ENCODE measurements at places on chromosomes 3 and 15.

DNA sequence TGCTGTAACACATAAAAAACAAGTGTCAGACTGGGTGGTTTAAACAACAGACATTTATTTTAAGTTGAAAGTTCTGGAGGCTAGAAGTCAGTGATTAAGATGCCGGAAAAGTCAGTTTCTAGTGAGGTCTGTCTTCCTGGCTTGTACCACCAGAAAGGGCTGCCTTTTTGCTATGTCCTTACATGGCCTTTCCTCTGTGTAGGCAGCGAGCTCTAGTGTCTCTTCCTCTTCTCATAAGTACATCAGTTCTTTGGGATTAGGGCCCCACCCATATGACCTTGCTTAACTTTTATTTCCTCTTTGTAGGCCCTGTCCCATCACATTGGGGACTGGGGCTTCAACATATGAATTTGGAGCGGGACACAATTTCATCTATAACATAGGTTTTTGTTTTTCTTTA, 128.0 kb downstream of the BBX start:
- DNase-seq = no peak

DNA sequence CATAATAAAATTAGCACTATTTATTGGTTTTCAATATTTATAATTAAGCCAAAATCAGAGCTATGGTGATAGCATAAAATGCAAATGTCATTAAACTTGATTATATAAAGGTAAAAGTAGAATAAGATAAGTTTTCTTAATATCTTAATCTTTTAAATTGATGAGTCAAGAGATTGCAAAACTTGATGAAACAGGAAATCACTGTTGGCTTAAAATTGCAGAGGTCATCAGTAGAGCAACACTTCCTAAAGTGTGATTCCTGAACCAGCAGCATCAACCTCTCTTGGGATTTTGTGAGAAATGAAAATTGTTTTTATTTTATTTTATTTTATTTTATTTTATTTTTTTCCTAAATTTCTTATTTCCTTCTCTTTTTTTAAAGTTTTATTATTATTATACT, 226.4 kb upstream of the CTDSPL start:
- DNase-seq = no peak

DNA sequence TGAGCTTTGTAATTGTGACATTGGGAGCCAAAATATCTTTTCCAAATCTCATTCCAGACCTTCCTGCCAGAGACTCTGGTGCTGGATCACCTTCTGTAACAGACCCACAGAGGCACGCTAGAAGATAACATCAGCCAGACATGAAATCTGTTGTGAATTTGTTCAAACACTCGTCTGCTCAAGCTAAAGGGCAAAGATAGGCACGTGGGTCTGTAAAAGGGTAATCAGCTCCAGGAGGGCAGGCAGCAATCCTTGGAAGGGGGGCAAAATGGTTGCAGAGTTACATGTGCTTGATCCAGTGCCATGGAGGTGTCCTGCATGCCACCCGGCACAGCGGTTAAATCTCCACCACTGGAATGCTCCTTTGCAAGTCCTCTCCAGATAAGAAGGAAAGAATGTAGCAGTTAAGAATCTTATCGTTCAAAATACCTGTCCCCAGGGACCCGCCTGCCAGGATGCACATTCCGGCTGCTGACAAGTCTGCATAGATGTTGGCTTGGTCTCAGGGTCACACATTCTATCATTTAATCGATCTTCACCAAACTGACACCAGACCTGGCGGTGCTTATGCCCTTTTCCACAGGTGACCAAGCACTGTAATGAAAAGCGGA, 74.8 kb downstream of the ADAMTS9 start:
- no peak for DNase-seq

DNA sequence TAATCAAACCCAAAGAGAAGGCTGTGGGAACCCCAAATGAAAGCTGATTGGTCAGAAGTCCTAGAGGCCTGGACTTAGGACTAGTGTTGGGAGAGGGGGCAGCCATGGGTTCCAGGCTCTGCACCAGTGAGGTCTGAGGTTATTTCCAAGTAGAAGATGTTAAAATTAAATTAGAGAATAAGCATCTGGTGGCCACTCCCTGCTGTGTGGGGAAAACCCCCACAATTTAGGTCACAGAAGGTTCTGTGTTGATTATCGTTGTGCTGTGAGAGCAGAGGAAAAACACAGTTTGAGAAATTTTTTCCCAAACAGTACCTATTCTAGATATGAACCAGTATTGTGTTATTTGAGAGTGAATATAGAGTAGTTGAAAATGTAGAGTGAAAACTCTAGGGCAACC, 53.9 kb upstream of the NSMCE3 start:
- no peak for DNase-seq

DNA sequence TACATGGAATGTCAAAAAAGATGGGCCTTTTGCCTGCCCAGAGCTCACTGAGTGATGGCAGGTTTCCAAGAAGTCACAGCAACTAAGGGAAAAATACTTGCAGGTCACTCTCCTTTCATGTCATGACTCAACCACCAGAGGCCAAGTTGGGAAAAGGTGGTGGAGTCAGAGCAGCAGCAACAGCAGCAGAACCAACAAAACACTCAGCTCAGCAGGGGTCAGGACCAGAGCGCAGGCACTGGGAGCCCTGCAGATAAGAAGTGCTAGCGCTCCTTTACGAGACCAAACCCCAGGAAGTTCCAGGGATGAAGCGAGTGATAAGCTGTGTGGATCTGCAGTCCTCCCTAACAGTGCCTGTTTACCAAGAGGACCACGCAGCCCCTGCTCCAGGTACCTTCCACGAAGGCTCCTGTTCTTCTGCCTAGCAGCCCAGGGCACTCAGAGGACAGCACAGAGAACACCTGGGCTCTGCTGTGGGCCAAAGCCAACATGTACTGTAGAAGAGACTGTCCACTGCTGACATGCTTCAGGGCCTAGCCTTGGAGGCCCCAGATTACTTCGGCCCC, 26.0 kb downstream of the POC1A start:
- no peak for DNase-seq

DNA sequence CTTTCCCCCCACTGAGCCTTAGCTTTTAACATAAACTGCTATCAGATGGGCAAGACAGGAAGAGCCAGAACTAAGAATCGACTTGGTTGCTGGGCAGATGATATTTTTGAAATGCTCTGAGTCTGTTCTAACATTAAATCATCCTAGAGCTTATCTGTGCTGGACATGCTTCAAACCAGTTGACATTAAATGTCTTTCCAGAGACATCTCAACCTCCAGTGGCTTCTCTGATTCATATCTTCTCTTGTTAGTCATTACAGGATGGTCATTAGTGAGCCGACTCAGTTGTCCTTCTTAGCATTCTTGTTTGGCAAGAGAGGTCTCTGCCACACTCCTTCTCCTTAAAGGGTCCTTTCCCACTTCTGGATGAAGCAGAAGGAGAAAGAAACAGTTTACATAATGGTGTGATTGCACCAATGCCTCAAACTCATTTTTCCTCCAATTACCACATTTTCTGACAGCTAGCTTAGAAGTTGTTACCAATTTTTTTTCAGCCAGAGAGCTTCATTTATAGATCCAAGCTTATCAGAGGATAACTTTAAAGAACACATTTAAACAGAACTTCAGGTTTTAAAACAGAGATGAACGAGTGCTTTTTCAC, 21.7 kb upstream of the SYN2 start:
- DNase-seq = no peak

DNA sequence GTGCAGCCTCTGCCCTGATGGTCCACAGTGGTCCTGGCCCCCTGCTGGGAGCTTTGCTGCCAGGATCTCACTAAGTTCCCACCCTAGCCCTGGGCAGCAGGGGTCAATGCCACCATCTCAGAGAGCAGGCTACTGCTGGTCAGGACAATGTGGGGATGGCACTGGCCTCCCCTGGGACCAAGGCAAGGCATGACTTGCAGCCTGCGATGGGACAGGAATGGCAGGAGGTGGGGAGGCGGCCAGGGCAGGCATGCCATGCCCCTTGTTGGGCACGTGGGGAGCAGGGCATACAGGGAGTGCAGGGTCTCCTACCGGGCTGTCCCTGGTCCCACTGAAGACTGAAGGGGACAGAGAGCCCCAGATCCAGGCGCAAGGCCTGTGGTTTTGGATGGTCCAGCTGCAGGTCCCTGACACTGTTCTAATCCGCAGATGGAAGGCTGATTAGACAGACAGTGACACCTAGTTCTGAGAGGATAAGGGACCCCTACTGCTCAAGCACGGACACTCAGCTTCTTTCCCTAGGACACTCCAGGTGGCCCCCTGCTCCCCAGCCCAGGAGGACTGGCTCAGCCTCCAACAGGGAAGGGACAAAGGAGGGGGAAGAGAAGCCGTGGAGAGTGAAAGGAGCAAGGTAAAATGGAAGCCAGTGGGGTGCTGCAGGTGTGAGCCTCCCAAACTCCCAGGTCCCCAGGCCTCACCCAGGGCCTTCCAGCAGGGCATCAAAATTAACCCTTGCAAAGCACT, 69.2 kb upstream of the RPL32 start:
- no peak for DNase-seq

GRCh38 chr15:81905889-81906288, 139.9 kb downstream of the MEX3B start:
- DNase-seq = no peak

DNA sequence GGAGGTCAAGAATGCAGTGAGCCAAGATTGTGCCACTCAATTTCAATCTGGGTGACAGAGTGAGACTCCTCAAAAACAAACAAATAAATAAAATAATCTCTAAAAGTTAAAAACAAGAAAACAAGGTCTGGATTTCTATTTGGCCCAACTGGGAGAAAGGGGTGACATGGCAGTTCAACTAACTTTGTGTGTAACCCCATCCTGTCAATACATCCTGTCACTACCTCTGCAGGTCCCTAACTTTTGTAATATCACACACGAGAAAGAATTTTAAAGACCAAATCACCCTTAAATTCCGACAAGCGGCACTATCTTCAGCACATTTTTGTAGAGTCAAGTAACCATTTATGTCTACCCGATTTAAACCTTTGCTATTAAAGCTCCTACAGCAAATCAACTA, 10.2 kb downstream of the SLTM start:
- DNase-seq = no peak

- no peak for DNase-seq
Measured at GRCh38 chr3:45216021-45216609, 10.0 kb downstream of the TMEM158 start.

DNA sequence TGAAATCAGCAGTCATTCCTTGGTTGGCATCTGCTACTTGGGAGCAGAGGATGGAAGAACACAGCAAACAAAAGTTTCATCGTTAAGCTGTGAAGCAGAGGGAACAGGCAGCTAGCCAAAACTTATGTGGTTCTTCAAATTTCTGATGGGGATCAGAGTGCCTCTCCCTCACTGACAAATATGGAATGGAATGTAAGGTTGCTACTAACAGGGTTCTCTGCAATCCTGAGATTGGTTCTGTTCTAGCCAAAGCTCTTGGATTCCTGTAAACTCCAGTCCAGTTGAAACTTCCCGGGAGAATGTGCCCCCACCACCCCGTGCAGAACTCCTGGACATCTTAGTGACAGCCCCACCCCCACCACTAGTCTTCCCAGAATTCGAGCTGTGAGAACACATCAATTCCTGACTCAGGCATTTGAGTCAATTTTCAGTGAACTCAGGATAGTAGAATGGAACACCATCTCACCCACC, 55.9 kb upstream of the PHLDB2 start:
- DNase-seq = no peak

- DNase-seq = no peak
Measured at GRCh38 chr3:165624761-165625160, 212.5 kb downstream of the BCHE start.

DNA sequence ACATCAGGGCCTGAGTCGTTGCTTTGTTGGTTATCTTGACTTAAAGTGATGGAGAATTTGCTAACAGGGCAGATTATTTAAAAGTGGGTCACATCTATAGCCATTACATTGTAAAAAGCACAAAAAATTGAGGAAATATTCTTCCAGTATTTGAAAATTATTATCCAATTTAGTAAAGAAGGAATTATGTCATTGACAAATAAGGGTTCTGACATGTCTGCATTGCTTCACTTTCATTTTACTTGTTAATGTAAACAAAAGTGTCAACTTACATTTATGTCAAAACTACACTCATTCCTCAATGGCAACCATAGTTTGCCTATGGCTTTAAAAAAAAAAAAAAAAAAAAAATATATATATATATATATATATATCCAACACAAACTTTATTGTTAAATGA, 3.4 kb upstream of the PARP14 start:
- DNase-seq = no peak
